ENCODE measurements at places on chromosomes 7 and 10.

GRCh38 chr10:110959379-110960332 is 40.3 kb downstream of the SHOC2 start:
- DNase-seq: no peak

DNA sequence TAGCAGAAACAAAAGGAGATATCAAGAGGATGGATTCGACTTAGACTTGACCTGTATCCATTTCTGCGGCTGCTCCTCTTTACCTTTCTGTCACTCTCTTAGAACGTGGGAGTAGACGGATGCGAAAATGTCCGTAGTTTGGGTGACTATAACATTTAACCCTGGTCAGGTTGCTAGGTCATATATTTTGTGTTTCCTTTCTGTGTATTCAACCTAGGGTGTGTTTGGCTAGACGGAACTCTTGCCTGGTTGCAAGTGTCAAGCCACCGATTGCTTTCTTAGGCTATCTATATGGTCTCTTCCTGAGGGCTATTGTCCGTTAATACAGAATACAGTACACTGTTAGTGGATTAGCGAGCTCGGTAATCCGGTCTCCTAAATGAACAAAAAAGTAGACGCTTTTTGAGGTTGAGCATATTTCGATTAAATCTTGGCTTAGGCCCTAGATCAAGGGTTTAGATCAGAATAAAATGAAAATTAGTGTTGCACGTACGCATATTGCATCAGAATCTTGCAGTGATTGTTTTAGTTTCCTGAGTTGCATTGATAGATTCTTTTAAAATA is 1.2 kb downstream of the PTEN start:
- no peak for DNase-seq

DNA sequence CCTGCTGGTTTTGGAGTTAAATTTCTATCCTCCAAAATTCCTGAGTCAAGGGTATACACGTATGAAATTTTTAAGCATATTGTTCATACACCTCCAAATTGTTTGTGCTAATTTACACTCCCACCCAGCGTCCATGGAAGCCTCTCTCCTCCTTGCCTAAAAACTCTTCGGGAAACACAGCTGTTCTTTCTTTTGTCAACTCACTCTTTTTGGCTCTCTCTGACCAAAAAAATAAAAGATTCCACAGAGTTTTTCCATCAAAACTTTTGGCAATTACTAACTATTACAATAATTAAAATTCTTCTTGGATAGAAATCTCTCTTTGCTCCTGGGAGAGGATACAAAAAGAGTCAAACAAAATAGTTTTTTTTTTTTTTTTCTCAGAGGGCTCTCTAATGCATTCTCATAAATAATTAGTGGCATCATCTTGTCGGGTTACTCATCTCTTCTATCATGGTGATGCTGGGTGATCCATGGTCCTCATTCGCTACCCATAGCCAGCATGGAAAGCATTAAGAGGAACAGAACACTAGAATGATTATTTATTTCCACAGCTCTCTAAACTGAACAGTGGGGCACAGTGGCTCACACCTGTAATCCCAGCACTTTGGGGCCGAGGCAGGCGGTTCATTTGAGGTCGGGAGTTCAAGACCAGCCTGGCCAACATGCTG is 310.7 kb downstream of the SFMBT2 start:
- no peak for DNase-seq

DNA sequence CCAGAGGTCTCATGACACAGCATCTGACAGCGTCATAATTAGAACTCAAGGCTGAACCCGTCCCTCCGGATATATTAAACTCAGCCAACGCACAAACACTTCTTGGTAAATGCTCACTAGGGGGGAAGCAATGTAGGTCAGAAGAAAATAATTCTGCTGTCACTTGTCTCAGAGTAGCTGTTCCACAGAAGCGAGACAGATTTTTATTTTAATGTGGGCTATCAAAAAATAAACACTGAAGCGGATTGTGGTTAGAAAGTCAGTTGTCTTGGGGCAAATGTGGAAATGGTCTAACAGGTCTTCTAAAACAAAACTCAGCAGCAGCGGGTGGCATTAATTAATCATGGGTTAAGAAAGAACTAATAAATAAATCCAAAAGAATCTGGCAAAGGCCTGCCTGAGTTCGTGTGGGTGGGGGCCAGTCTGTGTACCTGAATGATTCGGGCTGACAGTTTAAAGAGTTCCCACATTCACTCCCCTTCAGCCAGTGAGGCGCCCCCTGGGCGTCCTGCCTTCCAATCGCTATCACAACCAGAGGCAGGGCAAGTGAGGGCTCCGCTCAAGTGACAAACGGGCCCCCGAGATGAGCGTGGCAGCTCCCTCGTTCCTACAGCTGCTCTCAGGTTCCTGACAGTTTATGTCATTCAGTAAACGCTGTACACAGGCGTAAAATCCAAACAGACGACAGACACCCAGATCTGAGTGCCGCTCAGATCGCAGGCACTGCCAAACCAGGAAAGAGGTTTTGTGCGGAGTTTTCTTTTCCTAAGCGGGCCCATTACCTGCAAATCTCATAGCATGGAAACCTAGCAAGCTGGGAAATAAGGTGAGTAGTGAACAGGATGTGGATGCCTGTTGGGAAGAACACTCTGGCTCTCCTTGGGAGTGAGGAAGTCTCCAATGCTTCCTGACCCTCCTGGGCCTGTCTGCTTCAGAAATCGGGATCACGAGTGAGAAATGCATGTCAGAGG is 52.9 kb downstream of the NRAP start:
- DNase-seq: peak; percentile 62

GRCh38 chr7:139034855-139035585 is 822 bp downstream of the ZC3HAV1L start:
- DNase-seq: peak; percentile 55

- DNase-seq: no peak
These were observed 1.7 kb upstream of the MNX1 start for GRCh38 chr7:157012113-157012547.

DNA sequence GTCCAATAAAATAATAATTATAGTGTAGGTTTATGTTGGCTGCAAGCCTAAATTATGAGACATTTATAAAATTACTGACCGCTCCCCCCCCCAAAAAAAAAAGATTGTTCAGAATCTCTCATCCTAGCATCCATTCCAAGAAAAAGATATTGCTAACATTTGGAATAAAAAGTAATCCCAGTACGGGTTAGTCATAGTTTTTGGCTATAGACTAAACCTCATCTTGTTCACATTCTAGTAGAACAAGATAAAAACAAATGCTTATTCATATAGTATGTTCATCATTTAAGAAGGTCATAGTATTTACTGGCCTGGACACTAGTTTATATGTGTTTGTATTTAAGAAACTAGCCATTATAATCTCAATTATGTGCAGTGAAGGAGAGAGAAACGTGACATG is 44.0 kb downstream of the ADK start:
- no peak for DNase-seq

DNA sequence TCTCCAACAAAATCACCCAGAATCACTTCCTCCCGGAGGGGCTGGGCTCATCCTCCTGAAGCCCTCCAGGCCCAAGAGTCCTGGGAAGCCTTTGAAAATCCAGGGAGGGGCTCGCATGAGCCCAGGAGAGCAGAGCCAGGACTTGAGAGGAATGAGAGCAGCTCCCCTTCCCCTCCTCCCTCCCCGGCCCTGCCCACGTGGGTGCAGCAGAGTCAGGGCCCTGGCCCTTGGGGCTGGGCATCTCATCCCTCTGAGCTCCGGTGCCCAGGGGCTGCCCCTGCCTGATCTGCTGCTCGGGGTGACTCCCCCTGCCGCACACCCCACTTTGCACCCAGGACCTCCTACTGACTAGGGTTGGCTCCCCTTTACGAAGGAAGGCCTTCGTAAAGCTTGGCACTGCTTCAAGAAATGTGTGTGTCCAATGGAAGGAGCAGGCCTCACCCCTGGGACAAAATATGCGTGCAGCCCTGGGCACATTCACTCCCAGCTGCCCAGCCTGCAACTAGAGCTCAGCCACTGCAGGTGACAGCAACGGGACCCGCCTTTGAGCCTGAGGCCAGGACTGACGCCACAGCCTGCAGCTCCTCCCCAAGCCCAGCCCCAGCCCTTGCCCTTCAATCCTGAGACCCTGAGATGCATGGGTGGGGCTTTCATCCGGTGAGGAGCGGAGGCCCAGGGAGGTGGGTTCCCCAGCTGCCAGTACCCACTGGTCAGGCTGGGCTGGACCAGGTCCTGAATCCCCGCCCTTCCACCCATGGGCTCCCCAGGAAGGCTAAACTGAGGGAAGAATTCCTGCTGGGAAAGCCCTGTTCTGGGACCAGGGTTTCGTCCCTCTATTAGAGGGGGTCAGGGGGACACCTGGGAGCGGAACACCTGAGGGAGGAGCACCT is 21.8 kb downstream of the PWWP2B start:
- DNase-seq: peak; percentile 98

DNA sequence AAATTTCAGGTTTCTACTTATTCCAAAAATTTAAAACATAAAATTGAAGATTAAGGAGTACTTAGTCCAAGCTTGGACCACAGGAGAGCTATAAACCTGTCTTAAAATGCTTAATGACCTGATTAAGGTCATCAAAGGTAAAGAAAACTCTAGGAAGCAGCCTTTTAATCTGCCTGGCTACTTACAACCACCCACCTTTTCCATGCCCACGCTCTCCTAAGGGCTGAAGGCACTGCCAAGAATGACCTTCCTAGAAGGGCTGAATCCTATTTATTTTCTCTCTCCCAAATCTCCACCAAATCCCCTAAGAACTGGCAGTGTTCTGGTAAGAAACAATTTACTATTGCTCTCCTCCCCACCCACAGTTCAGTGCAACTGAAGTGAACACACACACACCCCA is 6.8 kb downstream of the MPP7 start:
- DNase-seq: no peak

GRCh38 chr10:43166880-43167497 is 28.7 kb downstream of the CSGALNACT2 start:
- no peak for DNase-seq

DNA sequence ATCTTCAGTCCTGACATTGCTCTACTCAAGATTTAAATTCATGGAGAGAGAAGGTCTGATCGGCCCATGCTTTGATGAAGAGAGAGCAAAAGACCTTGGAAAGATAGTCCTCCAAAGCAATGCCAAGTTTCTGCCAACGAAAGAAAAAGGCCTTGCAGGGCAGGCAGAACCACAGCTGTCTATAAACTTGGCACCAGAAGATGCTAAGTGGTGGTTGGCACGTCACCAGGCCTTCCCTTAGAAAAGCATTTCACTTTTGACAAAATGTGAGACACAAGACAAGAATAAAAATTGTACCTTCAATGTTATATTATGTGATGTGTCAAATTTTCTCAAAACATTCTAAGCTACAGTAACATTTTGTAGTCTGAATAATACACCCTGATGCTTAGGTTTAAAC is 42.0 kb upstream of the FGFR2 start:
- no peak for DNase-seq

DNA sequence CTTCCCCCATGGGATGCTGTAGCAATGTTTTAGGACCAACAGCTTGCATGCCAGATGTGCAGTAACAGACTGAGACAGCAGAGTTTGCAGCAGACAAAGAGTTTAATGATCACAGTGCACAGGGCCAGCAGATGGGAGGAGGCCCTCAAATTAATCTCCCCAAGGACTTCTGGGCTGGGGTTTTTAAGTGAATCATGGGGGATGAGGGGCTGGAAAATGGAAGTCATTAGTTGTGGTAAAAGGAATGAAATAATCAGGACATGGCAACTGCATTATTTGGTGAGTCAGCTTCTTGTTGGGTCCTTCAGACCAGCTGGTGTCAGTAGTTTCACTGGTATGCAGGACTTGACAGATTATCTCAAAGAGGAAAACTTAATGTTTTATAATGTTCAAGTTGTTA is 12.6 kb upstream of the NRBF2 start:
- DNase-seq: no peak

GRCh38 chr7:129367349-129367699 is 66.9 kb upstream of the STRIP2 start:
- no peak for DNase-seq

GRCh38 chr7:68744036-68744435 is 854.2 kb upstream of the AUTS2 start:
- no peak for DNase-seq

- peak; percentile 34 for DNase-seq
These were observed 412 bp downstream of the PIP4K2A start for GRCh38 chr10:22713853-22714478.

DNA sequence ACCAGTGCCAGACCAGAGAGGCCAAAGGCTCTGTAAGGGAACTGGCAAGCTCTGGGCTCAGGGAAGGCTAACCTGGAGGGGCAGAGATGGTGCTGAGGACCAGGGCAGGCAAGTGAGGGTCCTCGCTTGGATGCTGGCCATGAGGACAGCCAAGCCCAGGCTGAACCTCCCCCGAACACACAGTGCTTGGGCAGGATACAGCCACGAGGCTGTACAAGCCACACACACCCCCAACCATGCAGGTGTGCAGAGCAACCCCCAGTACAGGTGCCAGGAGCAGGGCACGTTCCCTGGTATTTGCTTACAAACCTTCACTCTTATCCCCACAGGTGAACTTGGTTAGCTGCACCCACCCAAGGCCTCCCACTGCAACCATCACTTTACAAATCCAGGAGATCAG is 185.7 kb downstream of the GRID1 start:
- no peak for DNase-seq

GRCh38 chr7:135210888-135211178 is 493 bp downstream of the WDR91 start:
- DNase-seq: no peak

DNA sequence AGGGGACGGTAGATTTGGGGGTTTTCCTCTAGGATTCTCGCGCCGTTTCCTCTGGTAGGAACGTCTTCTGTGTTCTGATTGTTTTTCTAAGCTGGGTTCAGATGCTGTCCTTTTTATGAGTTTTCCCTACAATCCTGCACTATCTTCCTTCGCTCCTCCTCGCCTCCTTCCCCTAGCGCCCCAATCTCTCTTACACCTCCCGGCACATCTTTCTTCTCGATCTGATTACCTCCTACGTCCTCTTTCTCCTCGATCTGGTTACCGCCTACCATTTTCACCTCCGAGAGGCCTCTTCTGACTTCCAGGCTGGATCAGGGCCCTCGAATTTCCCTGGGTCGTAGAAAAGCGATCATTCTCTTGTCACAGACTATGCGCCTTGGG is 413 bp downstream of the BUD31 start:
- no peak for DNase-seq
